Stimulated activated CD4-positive, alpha-beta T cell treated with anti-CD3 and anti-CD28 coated beads, TNF-alpha, amount 100 ng/mL, for 24 hours (primary cell): ENCODE measurements at places on chromosomes 3 and 15.

DNA sequence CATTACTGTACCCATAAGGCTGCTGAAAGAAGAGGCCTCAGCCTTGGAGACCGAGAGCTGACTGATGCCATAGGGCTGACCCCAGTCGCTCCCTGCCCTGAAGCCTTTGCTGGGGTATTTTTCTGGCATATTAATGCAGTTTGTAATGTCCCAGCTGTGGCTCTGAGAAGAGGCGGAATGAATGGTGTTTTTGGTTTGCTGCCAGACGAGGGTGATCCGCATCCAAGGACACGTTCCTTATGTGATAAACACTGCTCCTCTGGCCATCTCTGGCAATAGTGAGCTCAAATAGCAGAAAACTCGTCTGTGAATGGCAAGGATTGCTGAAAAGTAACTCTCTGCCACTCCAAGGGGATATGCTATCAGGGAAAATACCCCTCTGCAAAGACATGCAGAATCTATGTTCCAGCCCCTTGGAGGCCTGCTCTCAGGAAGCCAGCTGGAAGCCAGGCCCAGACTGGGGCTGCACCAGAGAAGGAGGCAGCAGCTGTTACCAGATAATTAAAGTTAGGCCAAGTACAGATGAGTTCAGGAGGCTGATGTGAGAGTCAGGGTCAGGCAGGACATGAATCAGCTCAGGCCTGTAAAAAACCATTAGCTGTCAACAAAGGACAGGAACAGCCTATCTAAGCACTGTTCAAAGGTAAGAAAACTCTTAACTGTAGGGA is 28.9 kb upstream of the KLHL6 start:
- no peak for DNase-seq

GRCh38 chr3:194938845-194939531 is 253.3 kb downstream of the FAM43A start:
- DNase-seq: no peak

GRCh38 chr15:84821501-84822021 is 4.4 kb downstream of the ALPK3 start:
- no peak for DNase-seq

GRCh38 chr15:88403351-88403791 is 63.8 kb downstream of the MRPL46 start:
- no peak for DNase-seq

GRCh38 chr15:60781211-60781713 is 302.3 kb upstream of the ICE2 start:
- no peak for DNase-seq
